ENCODE measurements at places on chromosomes 12 and 14. TPM values are rescaled to one million over a fixed set of nuclear protein-coding genes. Genes with fewer than 3 reads are reported as not detected.

COL2A1 gene
- total RNA-seq, result not detected

RNASE7 gene
- not detected for total RNA-seq

TOMM20L gene
- total RNA-seq, result not detected

TSPAN8 gene
- not detected for total RNA-seq

SLCO1A2 gene
- 0.20 TPM for total RNA-seq

AMN gene
- total RNA-seq, result 2.2 TPM

INSM2 gene
- 0.19 TPM for total RNA-seq

NELL2 gene
- total RNA-seq, result 12.0 TPM

FRMD6 gene
- total RNA-seq, result 27.3 TPM

DLGAP5 gene
- 4.3 TPM for total RNA-seq

GPR84 gene
- total RNA-seq, result 0.97 TPM

RNASE1 gene
- total RNA-seq, result 219 TPM

MFAP5 gene
- total RNA-seq, result 0.57 TPM

RASSF8 gene
- total RNA-seq, result 19.0 TPM

TAS2R46 gene
- total RNA-seq, result 8.8 TPM

TTC7B gene
- total RNA-seq, result 64.7 TPM

MUCL1 gene
- not detected for total RNA-seq

LMO3 gene
- total RNA-seq, result 2.5 TPM
